CD4-positive, alpha-beta T cell treated with Interleukin-17A for 1 hour (primary cell): ENCODE measurements at places on chromosomes 4 and X.
A peak's percentile ranks its signal among the peaks of the same experiment; 100 is the strongest.

DNA sequence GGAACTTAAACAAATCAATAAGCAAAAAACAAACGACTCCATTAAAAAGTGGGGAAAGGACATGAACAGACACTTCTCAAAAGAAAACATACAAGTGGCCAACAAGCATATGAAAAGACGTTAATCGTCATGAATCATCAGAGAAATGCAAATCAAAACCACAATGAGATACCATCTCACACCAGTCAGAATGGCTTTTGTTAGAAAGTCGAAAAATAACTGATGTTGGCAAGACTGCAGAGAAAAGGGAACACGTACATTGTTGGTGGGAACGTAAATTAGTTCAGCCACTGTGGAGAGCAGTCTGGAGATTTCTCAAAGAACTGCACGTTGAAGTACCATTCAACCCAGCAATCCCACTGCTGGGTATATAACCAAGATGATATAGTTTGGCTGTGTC, 23.7 kb downstream of the NEUROG2 start:
- DNase-seq: no peak

- DNase-seq: no peak
These were observed 23.5 kb downstream of the TIGD2 start for GRCh38 chr4:89134775-89135319.

- DNase-seq: no peak
These were observed 23.8 kb downstream of the PPP1R2C start for GRCh38 chrX:42754115-42754514.

GRCh38 chrX:106734827-106735226, 8.3 kb downstream of the RNF128 start:
- no peak for DNase-seq

GRCh38 chr4:173213296-173213695, 44.7 kb downstream of the GALNT7 start:
- DNase-seq: no peak

DNA sequence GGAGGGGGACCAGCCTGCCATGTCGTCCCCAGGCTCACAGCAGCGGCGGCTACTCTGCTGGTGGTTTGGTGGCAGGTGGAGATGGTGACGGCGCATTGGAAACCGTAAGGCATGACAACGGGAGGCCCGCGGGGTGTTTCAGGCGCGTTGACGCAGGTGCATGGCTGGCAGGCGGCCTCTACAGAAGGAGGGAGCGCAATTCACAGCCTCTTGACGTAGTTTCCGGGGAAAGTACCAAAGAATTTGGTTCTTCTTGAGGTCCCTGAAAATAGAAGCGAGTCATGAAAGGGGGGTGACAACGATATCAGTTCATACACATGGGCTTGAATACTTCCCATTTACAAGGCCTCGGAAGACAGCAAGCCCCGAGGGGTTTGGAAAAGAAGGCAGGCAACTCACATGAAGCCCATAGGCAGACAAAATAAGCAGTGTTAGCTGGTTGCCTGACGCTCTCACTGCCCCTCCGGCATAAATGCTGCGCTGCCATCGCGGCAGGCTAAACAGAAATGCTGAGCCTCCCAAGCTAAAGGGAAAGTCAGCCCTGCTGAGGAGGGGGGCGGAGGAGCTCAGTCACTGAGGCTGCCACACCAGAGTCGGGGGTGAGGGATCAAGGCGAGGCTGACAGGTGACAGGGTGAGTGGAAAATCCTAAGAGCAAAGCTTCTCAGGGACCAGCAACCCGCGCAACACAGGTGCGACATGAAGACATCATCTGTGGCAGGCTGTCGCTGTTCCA, 52.3 kb upstream of the PDLIM3 start:
- peak; percentile 59 for DNase-seq

DNA sequence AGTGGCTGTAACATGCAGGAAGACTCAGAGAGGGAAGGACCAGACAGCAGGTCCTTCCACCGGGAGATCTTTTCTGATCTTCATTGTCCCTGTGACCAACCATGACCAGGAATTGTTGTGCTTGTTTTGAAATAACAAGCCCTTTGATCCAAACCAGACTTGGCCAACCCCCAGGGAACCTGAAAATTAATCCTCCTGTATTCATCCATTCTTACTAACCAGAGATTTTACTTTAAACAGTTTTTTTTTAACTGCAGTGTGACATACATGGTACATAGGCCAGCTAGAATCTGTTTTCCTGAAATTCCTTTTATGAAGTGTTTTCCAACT, 4.0 kb downstream of the WFS1 start:
- DNase-seq: no peak

- peak; percentile 12 for DNase-seq
These were observed 42.5 kb downstream of the RTL9 start for GRCh38 chrX:110401135-110401534.

DNA sequence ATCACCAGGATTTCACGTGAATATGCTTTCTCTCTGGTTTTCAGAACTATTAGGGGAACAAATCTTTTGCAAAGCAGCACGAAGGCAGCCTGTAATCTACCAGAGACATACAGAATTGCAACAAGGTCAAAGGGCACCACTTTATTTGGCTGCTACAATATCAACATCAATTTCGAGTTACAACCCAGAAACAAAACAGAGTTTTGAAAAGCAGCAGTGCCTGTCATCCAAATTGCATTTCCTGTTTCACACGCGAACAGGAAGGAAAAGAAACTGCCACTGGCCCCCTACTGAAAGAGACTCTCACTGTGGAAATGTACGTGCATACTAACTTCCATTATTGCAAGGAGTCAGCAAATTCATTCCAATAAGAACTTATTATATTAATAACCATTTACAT, 17.1 kb upstream of the C1QTNF7 start:
- DNase-seq: peak; percentile 41

GRCh38 chrX:639151-639550, 8.6 kb downstream of the SHOX start:
- DNase-seq: no peak

GRCh38 chrX:154092371-154092770, 5.1 kb downstream of the MECP2 start:
- DNase-seq: peak; percentile 22

GRCh38 chr4:163331629-163332376, 593 bp downstream of the NPY1R start:
- no peak for DNase-seq

DNA sequence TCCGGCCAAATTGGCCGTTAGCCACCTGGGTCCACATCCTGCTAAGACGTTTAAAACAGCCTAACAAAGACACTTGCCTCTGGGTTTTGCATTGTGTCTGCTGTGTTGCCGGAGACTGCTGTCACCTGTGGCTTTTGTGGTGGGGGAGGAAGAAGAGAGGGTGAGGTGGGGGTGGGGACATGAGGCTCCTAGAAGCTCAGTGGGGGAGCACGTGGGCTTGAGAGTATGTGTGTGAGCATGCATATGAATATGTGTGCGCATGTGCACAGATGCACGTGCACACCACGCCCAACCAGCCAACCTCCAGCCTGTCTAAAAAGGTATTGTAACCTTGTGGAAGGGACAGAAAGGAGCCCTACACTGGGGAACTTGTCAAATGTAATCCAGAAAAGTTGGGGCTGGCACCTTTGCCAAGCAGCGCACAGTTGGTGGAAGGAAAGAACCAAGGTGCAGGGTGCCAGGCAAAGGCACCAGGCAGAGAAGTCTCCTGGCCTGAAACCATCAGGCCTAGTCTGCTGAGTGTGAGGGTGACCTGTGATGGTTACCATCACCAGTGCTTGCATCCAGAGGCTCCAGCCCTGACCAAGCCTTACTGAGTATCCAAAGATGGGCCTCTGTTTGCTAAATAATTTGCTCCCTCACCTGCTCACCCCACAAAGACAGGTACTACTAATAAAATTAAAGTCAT, 10.1 kb upstream of the SASH3 start:
- peak; percentile 84 for DNase-seq

DNA sequence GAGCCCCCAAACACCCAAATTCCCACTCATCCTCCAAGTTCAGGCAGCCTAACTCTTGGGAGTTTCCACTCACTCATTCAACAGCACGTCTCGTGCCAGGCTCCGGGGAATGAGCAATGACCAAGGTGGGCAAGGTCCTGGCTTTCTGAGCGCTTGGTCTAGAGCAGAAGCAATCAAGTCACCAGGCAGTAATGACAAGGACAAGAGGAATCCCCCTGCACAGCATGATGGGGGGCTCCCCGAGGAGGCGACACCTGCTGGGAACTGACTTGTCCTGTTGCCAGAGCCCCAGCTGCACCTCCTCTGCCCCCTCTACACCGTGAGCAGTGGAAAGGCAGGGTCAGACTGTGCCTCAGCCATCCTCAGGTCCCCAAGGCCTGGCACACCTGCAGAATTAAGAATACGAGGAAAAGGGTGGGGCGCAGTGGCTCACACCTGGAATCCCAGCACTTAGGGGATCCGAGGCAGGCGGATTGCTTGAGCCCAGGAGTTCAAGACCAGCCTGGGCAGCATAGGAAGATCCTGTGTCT, 25.7 kb upstream of the MRFAP1 start:
- DNase-seq: no peak

DNA sequence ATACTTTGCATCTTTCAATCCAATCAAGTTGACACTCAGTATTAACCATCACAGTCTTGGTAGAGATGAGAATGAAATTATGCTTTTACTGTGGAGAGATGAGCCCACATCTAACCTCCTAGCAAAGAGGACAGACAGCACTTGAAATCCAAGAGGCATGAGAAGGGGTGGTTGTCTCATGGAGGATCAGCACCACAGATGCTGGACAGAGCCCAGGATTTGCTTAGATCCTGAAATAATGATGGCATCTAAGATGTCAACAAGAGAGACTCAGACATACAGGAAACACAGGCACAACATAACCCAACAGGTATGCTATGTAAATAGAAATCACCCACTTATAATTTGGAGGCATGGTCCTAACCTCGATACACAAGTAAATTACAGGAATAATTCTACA, 74.3 kb upstream of the VCX2 start:
- DNase-seq: no peak
